Posterior vena cava (tissue), 2 donors: ENCODE measurements at places on chromosomes 5 and 9. TPM values are rescaled to one million over a fixed set of nuclear protein-coding genes. Genes with fewer than 3 reads are reported as not detected.

Gene FBP2
- total RNA-seq = not detected

Gene SLC12A2
- total RNA-seq = 14.4 TPM

Gene MEIKIN
- total RNA-seq = 1.4 TPM

- DNase-seq = no peak
Measured at GRCh38 chr5:50807661-50808060, 141.2 kb downstream of the PARP8 start.

DNA sequence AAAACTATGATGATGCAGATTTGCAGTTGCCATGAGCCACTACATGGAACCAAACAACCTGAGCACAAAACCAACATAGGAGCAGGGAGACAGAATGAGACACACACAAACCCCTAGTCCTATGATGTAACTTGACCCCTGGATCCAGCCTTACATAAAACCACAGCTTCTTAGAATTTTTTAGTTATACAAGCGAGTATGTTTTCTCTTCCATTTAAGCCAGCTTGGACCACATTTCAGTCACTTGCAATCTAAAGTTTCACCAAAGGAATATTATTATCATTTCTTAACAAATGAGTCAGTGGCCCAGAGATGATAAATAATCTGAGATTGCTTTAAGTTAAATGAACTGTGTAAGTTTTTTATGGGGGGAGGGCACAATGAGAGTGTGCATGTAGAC is 6.8 kb downstream of the SPOCK1 start:
- no peak for DNase-seq
